ENCODE measurements at places on chromosomes 11 and 22.

DNA sequence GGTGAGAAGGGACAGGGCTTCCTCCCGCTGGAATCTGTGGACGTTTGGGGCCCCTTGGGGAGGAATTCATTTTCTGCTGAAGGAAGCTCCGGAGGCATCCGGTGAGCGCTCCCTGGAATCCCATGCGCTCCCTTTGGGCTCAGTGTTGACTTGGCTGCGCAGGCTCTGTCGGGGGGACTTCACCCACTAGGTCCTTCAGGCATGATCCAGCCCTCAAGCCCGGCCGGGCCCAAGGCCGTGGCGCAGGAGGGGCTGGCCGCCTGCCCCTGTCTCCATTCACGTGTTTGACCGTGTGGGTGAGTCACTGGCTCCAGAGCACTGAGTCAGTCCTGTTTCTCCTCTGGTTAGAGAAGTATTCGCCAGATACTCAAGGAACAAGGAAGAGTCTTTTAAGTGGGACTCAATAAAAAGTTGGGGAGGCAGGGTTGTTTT, 1.4 kb downstream of the CTTN start:
- peak; percentile 87 for DNase-seq

GRCh38 chr11:127766734-127767133, 766.2 kb upstream of the KIRREL3 start:
- no peak for DNase-seq

DNA sequence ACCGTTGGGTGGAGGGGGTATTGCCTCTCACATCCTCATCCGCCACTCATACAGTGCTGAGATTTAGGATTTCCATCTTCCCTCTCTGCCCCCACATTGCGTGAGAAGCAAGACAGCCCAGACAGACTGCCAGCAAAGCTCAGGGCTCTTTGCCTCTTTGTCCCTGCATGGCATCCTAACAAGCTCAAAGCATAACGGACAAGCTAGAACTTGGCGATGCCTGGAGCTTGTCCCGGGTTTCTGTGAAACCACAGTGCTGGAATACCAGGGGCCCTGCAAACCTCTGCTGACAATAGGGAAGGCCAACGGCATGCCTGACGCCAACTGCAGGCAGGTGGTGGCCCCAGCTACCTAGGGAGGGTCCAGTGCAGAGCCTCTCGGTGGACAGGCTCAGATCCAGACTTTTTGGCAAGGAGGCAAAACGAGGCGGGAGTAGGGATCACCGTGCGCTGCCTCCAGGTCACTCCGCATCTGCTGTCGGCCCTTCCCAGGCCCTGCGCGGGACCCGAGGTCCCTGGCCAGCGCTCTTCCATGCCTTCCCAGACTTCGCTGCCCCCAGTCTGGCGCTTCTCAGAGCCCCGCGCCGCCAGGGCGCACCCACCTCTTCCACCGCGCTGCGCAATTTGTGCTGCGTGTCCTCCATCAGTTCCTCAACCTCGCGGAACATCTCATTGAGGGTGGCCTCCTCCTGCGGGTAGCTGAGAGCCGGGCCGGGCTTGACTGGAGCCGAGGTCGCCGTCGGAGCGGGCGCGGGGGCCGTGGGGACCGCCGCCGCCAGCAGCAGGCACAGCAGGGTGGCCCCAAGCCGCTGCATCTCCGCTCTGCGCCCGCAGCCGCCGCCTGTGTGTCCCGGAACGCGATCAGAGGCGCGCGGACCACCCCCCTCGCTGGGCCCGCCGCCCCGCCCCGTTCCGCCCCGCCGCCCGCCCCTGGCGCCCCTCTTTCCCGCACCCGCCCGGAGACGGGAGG, at the start of gene DKK3:
TSS of gene DKK3 (minus strand) at position 858 of the 969 bp plus-strand sequence. CDS start at position 814, 44 bp downstream.
- no peak for DNase-seq

DNA sequence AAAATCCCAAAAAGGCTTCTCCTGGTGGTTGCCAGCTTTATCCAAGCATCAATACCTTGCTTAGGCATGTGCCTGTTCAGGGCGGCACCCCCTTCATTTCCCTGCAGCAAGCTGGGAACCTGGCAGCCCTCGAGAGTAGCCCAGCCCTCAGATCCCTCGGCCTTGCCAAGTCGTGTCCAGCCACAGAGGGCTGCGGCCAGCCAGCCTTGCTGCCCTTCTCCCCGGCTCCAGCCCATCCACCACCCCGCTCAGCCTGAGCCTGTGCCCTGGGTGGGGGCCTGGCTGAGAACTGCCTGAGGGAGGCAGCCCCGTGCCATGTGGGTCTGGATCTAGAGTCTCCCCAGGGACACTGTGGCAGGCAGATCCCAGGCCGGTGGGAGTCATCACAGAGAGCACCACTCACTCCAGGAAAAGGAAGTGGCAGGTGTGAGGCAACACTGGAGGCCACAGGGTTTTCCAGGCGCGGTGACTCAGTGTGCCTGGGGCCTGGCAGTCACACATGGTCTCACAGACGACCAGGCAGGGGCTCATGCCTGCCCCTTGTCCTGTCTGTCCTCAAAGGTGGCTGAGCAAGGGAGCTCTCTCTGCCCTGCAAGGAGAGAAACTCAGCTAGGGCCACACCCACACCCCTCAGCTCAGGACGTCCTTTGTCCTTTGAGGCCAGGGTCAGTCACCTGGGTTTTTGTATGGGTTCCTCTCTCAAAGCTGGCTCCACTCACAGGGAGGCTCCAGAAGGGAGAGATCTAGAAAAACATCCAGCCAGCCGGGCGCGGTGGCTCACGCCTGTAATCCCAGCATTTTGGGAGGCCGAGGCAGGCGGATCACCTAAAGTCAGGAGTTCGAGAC, 12.2 kb upstream of the CDC42BPG start:
- peak; percentile 93 for DNase-seq

- peak; percentile 13 for DNase-seq
Observed at GRCh38 chr11:66467756-66468155, 1.1 kb downstream of the PELI3 start.

Data from RCC 7860 (cell line).